H7 (cell line): ENCODE measurements at places on chromosomes 5 and 9. TPM values are rescaled to one million over a fixed set of nuclear protein-coding genes. Genes with fewer than 3 reads are reported as not detected.

DNA sequence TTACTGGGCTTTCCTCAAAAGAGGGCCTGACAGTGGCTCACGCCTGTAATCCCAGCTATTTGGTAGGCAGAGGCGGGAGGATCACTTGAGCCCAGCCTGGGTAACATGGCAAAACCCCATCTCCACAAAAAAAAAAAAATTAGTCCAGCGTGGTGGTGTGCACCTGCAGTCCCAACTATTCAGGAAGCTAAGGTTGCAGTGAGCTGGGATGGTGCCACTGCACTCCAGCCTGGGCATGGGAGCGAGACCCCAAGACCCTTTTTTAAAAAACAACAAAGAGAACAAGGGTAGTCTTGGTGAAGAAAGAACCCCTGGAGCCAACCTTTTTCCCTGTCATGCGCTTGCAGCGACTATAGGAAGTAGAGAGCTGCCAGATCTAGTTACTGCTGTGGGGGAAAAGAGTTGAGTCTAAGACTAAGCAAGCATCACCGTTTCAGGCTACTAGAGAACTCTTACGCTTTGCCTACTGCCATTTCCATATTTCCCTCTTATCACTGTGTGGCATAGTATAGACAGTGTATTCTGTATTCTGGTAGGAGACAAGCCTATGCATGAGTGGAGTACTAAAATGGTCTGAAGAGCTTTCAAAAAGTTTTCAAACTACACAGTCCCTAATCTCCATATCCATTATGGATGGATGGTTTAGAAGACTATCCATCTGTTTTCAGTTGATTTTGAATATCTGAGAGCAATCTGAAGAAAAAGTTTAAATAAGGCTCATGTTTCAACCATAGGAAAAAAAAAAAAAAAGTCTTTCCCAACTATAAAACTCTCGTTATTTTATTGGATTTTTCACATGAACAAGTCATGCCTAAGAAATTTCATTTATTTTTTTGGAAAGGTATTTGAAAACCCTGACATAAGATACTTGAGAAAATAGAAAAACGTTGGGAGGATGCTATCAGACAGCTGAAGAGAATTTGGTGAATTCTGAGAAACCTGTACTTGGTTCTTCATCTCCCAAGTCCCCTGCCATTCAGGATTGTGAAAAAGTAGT, 2.6 kb downstream of the C9orf40 start:
- no peak for DNase-seq

Gene TMEM8B
- 2.0 and 3.1 TPM in 2 replicates for total RNA-seq

GRCh38 chr9:117400171-117400570, 14.7 kb downstream of the ASTN2 start:
- no peak for DNase-seq

Gene AHRR
- total RNA-seq = 0.74 and 1.4 TPM in 2 replicates

- no peak for DNase-seq
Observed at GRCh38 chr5:96781031-96781971, 26.4 kb downstream of the ERAP1 start.

Gene C9orf153
- total RNA-seq = not detected in 2 replicates

DNA sequence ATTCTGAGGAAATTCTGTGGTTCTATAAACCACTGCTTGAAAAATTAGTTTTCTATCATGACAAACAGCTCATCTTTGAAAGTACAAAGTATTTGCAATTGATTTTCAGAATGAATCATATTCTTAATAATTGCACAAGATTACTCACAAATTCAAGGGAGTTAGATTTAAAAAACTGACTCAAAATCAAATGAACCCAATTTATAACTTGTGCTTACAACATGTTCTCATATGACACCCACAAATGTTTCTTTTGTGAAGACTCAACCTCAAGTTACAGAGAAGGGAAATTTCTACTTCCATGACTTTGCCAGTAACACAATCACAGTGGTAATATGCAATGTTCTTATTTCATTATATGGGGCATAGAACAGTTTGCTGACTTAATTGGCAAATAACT, 272.0 kb upstream of the ACTBL2 start:
- DNase-seq = no peak

DNA sequence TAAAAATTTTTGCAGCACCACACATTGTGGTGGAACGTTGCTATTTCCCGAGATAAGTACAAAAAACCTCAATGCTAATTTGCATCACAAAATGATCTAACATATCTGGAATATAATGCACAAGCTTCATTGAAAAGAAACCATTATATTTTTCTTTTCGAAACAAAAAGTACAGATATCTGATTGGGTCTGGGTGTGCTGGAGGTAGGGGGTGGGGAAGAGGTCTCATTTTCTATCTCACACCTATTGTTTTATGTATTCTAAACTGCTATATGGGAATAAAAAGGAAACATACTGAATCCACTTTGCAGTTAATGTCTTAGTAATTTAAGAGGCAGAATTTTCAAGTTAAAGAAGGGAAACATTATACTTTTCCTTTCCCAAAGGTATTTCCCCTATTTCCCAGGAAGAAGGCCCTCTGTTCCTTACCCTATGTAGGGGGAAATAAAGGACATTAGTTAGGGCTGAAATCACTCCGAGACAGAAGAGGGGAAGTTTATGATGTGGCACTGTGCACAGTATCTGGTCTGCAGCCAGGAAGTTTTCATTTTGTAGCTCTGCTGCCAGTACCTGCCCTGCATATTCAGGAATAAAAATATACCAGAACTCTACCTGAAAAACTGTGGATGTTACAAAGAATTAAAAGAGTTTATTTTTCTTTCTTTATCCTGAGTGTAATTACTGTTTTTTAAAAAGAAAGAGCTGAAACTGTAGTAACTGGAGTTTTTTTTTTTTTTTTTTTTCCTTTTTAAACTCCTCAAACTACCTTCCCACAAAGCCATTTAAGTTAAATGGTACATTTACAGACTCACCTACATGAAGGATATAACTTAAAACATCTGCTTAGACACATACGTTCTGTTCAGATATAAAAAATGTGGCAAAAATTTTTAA, 7.4 kb downstream of the MEF2C start:
- DNase-seq = no peak

DNA sequence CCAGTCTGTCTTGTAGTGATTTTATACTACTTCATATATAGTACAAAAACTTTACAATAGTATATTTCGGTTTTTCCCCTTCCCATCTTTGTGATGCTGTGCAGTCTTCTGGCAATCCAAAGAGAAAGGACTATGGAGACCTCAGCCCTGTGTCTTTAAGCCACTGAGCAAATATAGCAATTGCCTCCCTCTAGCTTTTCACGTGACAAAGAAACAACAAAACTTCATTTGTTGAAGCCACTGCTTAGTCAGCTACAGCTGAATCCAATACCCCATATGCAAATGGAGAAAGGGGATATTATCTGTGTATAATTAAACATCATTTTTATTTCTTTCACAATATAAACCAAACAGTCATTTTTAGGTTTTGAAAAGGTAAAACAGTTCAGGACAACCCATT, 142.8 kb upstream of the STK32A start:
- no peak for DNase-seq

DNA sequence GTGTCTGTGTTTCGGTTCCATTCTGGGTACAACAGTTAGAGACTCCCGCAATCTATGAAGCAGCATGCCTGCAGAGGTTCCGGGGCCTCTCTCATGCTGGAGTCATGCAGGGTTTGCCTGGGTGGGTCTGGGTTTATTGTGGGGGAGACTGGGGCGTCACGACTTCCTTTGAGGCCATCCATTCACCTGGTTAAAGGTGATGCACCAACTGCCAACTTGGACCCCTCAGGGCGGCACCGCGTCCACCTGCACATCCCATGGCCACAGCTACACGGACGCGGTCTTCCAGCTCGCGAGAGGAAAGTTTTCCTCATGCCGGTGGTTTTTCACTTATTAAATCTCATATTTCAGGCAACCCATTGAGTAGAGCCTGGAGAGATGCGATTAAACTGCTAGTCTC, 30.9 kb upstream of the IRX4 start:
- DNase-seq = no peak

DNA sequence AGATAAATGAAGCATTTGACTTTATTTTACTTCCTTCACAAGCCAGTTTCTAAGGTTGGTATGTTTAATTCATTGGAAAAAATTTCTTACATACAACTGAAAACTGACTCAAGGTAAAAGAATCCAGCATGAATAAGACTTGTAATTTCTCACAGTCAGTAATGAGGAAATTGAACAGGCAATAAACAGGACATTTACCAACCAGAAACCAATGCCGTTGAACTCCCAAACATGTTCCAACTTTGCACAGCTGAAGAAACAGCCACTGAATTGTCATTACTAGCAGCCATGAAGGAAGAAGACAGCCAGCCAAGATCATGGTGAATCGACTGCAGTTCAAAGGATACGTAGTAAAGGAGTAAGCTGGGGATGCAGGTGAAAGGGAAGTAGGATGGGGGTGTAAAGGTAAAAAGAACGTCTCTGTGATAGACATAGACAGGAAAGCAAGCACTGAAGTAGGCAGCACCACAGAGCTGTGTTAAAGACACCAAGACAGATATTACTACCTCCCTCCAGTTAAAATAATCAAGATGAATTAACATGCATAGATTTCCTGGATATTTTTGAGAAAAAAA, 21.3 kb upstream of the SLC12A2 start:
- no peak for DNase-seq
